ENCODE measurements at places on chromosomes 7 and 10.
A peak's percentile ranks its signal among the peaks of the same experiment; 100 is the strongest.

GRCh38 chr7:49708590-49708989, 64.8 kb upstream of the VWC2 start:
- no peak for DNase-seq

GRCh38 chr10:34666008-34666704, 148.9 kb downstream of the PARD3 start:
- DNase-seq: no peak

DNA sequence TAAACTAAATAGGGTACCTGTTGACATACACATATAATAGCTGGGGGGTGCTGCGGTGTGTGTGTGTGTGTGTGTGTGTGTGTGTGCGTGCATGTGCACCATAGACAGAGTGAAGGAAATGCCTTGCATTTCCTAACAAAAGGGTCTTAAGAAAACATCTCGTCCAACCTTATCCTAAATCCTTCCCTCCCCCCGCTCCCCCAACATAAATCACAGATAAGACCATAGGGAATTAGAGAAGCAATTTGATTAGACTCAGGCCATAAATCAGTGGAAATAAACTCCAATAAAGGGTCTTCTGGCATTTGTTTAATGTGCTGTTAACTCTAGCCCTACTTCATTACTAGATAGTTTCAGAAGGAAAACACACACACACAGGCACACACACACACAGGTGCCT, 148.5 kb downstream of the PPP1R17 start:
- no peak for DNase-seq

- no peak for DNase-seq
Observed at GRCh38 chr7:140494867-140495266, 15.6 kb upstream of the MKRN1 start.

DNA sequence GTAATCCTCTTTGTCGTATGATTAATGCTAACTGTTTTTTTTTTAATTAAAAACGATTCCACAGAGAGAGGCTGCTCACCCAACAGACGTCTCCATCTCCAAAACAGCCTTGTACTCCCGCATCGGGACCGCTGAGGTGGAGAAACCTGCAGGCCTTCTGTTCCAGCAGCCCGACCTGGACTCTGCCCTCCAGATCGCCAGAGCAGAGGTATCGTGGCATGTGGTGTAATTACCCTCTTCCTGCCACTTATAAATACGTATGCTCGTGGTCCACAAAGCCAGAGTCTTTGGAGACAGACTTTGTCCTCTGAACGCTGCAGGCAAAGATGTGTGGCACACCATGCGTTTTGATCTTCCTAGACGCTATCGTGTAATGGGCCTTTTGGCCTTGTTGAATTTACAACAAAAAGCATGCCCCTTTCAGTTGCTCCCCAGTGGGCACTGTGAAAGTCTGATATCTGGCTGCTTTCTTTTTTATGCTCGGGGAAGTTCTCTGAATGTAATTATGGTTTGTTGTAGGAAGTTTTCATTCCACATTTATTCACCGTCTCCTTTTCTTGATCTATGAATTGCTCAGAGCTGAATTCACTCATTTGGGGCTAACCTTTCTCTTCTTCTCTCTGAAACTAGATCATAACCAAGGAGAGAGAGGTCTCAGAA, 33.6 kb upstream of the BTBD16 start:
- DNase-seq: no peak

GRCh38 chr10:110833234-110833940, 38.3 kb upstream of the PDCD4 start:
- DNase-seq: no peak

- DNase-seq: no peak
Observed at GRCh38 chr7:31036924-31037323, 15.2 kb upstream of the ADCYAP1R1 start.

GRCh38 chr7:68176974-68177373, 1180.3 kb downstream of the TYW1 start:
- no peak for DNase-seq

- no peak for DNase-seq
Observed at GRCh38 chr10:75201793-75202307, 8.7 kb upstream of the VDAC2 start.

- DNase-seq: no peak
Observed at GRCh38 chr7:2566890-2567678, 8.3 kb downstream of the IQCE start.

- peak; percentile 85 for DNase-seq
Observed at GRCh38 chr10:70558871-70559810, 43.4 kb downstream of the PRF1 start.

GRCh38 chr10:130545122-130545521, 408.9 kb downstream of the GLRX3 start:
- DNase-seq: no peak

GRCh38 chr7:17019106-17019505, 137.3 kb upstream of the AGR3 start:
- no peak for DNase-seq

DNA sequence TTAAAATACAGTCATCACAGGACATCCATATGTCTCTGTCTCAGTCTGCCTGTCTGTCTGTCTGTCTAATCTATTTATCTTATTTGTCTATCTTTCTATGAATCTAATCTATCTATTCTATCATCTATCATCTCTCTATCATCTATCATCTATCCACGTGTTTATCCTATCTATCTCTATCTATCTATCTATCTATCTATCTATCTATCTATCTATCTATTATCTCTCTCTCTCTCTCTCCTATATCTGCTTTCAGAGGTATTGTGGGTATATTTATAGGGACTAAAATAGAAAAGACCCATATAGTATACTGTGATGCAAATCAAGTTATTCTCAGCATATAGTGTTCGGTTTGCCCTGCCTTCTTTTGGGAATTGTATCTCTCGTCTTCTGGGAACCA, 167.5 kb downstream of the VPS50 start:
- DNase-seq: no peak

DNA sequence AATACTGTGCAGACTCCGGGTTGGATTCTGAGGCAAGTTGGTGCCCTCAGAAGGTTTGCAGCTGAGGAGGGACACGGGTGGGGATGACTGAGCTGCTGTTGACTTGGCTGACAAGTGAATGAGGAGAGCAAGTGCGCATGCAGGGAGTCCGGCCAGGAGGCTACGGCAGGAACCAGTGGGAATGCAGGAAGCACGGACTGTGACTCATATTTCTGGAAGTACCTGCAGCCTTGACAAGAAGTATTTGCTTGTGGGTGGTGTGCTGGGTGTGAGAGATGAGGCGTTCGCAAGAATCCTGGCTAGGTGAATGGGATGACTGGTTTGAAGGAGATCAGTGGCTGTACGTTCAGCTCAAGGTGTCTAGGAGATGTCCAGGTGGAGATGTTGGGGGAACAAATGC, 30.8 kb upstream of the FXYD4 start:
- no peak for DNase-seq

GRCh38 chr10:34538281-34538829, 276.7 kb downstream of the PARD3 start:
- no peak for DNase-seq

DNA sequence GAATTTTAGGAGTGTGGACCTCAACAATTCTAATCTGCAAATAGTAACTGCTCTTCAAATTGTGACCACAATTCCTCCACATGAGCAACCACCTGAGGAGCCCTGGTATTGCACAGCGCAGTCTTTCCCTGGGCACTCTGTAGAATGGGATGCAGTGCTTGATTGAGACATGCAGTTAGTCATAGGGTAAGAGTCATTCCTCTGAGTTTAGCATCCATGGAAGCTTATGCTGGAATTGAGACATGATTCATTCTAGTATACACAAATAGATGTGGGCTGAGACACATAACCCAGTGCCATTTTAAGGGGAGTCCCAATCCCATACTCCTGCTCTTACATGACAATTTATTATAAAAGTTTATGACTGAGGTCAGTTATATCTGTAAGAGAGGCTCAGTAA, 582.3 kb upstream of the CNTNAP2 start:
- DNase-seq: no peak

GRCh38 chr7:37107047-37107750, 341.5 kb downstream of the ELMO1 start:
- no peak for DNase-seq

DNA sequence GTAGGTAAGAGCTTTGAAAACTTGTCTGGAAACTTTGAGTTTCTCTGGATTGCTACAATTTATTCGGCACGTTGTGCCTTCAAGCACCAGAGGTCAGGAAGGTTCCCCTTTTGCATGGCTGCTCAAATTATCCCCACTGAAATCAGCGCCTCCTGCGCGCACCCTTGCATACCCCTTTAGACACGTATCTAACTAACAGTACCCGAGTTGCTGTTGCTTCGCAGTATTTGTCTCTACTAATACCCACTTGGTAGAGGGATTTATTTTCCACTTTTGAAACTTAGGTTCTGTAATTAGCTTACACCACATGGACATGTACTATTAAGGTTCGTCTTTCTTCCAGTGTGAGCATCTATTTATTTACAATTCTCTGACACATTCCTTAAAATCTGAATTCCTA, 1.6 kb downstream of the MEOX2 start:
- DNase-seq: peak; percentile 79

DNA sequence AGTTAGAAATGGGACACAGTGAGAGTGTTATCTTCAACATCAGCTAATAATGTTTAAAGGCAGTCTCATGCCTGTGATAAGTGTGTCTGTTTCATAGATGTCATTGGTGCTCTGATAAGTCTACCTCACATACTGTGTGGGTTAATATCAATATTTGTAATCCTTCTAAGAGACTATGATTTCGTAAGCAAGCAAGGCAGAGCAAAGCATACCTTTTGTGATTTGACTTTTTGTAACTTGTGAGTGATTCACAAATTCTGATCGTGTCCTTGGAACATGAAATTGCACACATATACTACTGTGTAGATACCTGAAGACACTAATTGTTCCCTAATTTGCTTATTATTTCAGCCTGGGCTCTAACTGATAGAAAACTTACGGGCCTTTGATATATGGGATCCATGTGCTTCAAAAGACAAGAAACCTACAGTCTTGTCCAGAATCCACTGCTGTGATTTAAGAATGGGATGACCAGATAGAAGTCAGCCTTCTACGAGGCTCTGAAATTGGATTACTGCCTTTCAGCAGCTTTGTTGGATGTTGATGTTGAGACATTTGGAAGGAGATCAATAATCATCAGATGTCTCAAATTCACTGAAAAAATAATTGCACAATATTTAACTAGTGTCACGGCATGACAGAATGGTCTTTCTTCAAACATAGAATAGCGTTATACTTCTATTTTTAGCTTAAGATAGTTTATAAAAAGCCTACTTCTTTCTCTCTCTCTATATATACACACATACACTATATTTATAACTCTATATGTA, 63.2 kb upstream of the KLF6 start:
- DNase-seq: no peak

DNA sequence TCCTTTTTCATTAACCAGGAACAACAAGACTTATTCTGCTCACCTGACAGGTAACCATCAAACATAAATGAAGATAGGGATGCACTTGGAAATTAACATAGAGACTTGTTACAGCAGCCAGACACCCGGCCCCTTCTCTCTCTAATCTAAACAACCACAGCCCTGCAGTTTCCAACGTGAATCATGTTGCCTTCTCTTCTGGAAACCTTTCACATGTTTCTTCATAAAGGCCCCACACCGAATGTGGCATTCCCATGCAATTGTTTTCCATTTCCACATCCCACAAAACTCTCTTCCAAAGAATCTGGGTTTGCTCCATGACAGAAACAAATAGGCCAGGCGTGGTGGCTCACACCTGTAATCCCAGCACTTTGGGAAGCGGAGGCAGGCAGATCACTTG, 15.0 kb upstream of the WDR86 start:
- DNase-seq: no peak

DNA sequence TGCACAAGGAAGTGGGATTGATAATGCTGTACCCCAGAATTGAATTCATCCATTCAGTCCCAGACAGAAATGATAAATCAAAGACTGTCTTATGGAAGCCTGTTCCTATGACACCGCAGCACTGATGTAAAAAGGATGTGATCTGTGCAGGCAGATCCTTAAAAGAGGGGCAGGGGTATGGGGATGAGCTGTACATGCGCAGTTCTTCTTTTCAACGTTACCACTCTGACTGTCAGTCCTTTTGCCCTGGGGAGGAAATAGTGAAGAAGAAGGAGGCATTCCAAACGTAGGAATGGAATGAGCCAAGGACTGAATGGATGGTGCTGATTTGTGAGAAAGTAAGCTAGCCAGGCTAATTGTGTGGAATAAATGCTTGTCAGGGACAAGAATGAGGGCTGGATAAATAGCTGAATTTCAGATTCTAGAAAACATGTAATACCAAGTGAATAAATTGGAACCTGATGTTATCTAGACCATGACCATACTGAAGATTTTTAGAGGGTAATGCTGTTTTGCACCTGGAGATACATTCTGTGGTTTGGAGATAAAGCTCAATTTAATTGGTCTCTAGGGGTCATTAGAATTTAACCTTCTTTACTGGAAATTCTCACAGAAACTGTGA, 509.3 kb downstream of the SORCS3 start:
- DNase-seq: no peak

- peak; percentile 84 for DNase-seq
Observed at GRCh38 chr7:106009503-106010226, 46.6 kb downstream of the CDHR3 start.

DNA sequence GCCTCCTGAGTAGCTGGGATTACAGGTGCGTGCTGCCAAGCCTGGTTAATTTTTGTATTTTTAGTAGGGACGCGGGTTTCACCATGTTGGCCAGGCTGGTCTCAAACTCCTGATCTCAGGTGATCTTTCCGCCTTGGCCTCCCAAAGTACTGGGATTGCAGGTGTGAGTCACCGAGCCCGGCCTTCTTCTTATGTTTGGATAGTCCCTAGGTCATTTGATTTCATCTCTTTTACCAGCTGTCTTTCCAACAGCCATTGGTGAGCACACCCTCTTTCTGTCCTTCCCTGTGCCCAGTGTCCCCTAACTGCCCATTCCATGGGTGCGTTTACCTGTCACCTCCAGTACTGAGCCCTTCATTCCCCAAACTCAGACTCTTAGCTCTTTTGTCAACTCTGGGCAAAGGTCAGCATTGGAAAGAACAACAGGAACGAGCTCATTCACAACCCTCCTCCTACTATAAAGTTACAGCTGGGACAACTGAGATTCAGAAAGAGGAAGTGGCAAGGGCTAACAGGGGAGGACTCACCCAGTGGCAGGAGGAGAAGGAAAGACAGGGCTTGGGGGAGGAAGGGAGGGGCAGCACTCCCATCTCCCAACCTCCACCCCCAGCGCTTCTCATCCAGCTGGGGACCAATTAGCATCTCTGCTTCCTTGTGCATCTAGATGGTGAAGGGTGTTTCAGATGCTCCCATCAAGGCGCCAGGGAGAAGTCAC, 5.6 kb downstream of the SSC4D start:
- DNase-seq: no peak

- no peak for DNase-seq
Observed at GRCh38 chr10:34216348-34216945, 598.6 kb downstream of the PARD3 start.

Data from left forelimb (tissue), 1 donor.